ENCODE measurements at places on chromosomes 5 and 9.

GRCh38 chr9:26605367-26605766 is 287.2 kb downstream of the CAAP1 start:
- no peak for DNase-seq

DNA sequence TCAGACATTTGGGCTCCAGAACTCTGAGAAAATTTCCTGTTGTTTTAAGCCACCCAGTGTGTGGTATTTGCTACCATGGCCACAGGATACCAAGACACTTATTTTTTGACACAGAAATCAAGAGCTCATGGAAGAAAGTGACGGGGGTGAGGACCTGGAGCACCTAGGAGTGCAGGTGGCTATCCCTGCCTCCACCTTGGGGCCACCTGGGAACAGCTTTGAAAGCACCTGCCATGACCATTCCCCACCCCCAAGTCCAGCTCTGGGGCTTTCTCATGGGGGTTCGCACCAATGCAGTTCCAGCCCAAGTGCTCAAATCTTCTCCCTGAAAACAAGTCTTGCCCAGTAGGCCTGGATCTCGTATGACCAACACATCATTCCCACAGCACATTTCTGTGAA is 214.9 kb upstream of the IRX1 start:
- no peak for DNase-seq

DNA sequence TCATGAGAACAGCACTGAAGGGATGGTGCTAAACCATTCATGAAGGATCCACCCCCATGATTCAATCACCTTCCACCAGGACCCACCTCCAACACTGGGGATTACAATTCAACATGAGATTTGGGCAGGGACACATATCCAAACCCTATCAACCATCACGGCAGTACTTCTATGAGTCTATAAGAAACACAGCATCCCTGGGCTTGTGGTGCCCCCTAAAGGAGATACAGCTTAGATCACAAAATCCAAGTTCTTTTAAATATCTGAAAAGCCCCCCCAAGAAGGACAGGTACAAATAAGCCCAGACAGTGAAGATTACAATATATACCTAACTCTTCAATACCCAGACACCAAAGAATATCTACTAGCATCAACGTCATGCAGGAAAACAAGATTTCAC is 233.7 kb upstream of the ADRA1B start:
- DNase-seq, result no peak

GRCh38 chr9:131631306-131631705 is 86.0 kb downstream of the PRRT1B start:
- DNase-seq, result no peak

GRCh38 chr5:76943006-76943405 is 9.8 kb upstream of the CRHBP start:
- DNase-seq, result no peak

- no peak for DNase-seq
Observed at GRCh38 chr5:128949847-128950546, 15.3 kb upstream of the SLC27A6 start.

DNA sequence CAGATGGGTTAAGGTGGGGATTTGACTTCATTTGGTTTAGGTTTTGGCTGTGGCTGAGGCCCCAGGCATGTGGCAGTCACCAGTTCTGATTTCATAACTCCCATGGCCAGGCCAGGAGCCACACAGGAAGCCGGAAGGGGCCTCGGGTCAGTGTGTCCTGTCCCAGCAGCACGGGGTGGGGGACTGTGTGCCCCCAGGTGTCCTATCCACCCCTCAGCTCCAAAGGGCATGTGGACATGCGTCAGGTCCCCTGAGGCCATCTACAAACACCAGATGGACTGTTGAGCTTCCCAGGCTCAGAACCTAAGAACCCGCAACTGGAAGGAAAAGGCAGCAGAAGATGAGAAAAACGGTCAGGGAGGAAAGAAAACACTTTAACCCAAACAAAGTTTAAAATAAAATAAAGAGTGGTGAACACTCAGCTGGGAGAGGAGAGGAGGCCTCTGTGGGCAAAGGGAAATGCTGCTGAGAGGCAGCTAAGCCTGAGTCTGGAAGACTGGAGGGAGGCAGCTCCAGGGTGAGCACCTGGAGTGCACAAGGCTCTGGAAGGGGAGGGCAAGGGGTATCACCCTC is 260.8 kb downstream of the AUH start:
- no peak for DNase-seq

GRCh38 chr5:43357878-43358281 is 44.7 kb upstream of the HMGCS1 start:
- DNase-seq, result no peak

GRCh38 chr9:109113892-109114609 is 5.7 kb downstream of the TMEM245 start:
- no peak for DNase-seq

DNA sequence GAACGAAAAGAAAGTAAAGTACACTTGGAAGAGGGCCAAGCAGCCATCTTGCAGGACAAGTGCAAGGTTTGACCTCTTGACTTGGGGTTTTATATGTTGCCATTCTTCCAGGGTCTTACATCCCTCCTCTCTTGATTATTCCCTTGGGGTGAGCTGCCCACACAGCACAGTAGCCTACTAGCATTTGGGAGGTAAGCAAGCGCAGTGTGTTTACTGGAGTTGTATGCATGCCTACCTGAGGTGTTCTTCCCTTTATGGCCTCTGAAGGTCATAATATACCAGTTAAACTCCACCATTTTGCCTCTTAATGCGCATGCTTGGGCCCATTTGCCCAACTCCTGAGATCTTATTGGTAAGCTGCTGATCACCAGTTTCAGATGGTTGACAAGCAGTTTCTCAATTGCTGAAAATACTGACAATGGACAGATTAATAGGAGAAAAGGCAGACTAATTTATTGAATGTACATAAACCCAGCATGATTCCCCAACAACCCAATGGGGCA is 173.8 kb upstream of the SLC30A5 start:
- no peak for DNase-seq

DNA sequence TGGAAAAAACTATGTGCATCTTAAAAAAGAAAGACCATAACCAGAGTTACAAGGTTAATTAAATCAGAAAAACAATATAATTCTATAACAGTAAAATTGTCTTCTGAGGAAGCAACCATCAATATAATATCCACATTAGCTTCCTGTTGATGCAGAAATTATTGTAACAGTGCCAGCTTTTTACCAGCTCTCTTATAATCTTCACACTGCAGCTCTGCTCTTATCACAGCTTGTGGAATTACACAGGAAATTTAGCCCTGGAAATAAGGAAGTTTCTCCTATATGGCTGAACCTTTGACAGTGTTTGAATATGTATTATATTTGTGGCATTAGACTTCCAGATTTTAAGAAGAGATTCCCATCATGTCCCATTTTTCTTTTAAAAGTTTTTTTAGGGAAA is 49.1 kb upstream of the TEK start:
- peak; percentile 40 for DNase-seq

GRCh38 chr9:34282096-34282495 is 47.0 kb downstream of the KIF24 start:
- DNase-seq, result no peak

- no peak for DNase-seq
Observed at GRCh38 chr5:56567278-56567677, 248.1 kb upstream of the MAP3K1 start.

GRCh38 chr9:2601785-2602378 is 19.7 kb upstream of the VLDLR start:
- no peak for DNase-seq

DNA sequence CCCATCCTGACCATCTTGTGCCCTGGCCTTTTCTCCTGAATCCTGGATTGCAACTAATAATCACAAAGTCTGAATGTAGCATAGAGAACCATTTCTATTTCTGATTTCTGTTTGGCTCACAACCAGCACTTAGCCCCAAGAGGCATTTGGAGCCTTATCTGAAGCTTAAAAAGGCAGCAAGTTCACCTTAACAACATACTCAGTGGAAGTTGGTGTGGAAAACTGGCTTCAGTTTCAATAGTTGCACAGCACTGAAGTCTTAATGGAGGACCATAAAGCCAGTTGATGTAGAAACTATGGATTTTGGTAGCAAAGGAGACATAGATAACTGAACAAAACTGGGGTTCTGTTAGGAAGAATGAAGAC is 574.1 kb downstream of the PSAT1 start:
- peak; percentile 53 for DNase-seq

DNA sequence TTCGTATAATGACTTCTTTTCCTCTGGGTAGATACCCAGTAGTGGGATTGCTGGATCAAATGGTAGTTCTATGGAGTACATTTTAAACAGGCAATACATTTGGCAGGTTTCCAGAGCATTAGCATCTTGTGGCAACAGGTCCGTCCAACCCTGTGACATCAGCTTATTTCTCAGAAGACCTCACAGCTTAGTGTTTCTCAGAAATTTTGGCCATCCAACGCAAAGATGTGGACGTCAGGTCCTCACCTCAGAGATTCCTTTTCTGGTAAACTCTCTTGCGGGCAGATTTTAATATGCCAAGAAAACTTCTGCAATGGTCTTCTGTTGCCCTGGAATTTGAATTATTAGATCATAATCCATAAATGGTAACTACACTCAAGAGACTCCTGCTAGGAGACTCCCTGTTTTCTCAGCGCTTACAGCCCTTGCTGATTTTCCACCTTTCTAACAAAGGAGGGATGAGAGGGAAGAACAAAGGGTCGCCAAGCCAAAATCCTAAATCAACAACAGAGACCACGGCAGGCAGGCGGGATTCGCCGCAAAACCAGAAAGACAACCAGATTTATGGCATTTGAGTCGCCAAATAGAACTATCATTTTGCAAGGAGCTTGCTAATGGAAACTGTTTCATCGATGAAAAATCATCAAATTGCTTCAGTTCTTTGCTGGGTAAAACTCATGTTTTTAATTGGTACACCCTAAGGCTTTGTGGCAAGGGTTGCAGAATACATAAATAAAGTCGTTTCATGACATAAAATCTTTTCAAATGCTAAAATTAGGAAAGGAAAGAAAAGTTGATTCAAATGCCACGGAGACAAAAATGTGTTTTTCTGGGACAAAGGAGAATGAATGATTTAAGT is 34.1 kb upstream of the PLPP1 start:
- no peak for DNase-seq

DNA sequence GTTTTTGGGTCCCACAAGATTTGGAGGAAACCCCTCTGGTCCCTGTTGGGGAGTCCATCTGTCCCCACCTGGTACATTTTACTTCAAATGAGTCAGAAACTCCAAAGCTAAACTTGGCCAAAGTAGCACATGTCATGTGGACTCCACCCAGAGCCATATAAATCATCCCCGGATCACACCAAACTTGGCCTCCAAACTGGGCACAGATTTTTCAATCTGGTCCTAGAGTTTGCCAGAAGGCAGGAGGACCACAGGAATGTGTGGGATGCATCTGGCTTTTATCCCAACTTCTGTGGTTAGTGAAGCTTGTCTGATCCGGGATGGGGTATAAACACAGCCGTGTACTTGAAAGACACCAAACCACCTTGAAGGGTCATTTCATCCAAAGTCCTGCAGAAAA is 66.3 kb downstream of the MAT2B start:
- peak; percentile 83 for DNase-seq

DNA sequence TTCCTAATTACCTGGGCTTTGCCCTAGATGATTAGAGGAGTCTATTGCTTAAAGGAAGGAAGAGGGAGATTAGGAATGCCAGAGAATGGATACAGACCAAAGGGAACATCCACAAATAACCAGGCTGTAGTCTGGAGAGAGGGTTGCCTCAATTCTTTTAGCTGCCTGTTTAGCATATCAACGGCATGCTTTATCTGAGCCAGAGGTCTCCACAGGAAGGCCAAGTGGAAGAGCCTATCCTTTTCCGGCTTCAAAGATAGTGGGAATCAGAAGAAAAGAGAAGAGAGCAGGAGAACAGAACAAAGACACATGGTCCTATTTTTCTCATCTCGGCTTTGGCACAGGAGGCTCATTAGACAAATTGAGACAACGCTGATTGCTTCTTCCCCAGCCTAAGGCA is 142.4 kb downstream of the NMUR2 start:
- DNase-seq, result no peak

DNA sequence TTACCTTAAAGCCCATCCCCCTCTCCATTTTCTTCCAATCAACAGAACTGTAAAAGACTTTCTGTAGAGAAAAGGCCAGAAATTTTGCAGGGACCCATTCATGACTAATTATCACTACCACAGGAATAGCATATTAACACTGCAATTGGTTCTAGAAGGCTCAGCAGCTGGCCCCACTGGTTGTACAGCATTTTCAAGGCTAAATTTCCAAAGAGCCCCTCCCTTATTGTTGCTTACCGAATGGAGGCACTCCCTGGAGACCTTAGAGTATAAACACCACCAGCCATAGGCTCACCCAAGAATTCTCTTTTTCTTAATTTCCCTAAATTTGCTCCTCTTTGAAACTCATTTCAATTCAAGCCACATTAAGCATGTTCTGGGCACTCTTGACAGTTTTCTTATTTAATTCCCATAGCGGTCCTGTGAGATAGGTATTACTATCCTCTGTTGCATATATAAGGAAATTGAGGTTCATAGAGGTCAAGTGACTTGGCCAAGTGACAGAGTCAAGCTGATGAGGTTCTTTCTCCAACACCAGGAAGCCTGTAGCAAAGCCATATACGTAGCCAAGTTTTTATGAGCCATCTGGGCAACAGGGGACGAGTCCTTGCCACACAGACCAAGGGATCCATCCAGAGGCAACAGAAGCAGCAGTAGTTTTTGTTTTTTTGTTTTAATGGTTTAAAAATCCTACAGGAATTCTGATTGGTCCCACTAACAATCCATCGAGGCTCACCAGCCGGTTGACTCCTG is 83.9 kb upstream of the NR5A1 start:
- no peak for DNase-seq

DNA sequence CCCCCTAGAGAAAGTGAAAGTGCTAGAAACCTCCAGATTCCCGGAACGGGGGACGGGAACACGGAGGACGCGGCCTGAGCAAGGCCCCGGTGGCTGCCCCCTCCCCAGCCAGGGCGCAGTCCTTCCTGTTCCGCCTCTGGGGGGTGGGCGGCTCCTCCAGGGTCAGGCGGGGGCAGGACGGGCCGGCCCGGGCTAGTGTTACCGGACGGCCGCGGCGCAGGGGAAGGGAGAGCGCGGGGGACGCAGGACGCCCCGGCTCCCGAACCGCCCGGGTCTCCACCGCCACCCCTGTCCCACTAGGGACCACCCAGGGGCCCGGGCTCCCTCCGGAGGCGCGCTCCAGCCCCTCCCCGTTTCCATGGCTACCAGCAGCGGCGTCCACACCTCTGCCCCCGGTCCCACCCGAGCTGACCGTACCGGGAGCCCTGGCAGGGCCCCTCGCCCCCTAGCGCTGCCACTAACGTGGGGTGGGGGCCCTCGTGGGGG is 579 bp downstream of the SLC12A7 start:
- no peak for DNase-seq

GRCh38 chr5:166430491-166431319 is 1860.7 kb upstream of the WWC1 start:
- peak; percentile 57 for DNase-seq
